ENCODE measurements at places on chromosomes 3 and 15.

DNA sequence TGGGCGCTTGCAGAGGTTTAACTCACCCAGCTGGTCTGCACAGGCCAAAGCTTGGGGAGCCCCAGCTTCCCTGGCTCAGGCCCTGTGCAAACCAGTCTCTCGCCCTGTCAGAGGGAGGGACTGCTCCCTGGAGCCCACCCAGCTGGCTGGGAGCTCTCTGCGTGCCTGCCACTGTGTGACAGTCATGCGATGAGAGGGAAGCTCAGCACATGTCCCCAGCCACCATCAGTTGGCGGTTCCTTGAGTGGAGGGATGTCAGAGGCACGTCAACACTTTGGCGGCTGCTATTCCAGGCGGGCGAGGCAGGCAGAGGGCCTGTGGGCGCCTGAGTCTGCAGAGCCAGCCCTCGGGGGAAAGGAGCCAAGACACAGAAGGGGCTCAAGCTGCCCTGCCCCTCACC lies 324.6 kb downstream of the UACA start:
- DNase-seq = no peak

DNA sequence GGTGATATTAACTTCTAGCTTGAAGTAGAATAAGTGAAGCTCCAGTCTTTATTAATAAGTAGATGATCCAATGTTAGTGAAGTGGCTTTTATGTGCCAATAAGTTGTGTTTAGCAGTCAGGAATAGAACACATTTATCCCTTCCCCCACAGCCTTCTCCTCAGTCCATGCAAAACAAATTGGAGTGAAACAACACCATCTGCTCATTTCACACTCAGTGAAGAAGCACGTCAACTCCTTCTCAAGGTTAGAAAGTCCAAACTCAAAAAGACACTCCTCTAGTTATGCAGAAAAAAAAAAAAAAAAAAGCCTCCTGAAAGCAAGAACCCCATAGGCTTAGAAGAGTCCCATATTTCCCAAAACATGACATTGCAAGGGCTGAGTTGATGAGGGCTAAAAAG lies 18.0 kb upstream of the NEO1 start:
- DNase-seq = no peak

DNA sequence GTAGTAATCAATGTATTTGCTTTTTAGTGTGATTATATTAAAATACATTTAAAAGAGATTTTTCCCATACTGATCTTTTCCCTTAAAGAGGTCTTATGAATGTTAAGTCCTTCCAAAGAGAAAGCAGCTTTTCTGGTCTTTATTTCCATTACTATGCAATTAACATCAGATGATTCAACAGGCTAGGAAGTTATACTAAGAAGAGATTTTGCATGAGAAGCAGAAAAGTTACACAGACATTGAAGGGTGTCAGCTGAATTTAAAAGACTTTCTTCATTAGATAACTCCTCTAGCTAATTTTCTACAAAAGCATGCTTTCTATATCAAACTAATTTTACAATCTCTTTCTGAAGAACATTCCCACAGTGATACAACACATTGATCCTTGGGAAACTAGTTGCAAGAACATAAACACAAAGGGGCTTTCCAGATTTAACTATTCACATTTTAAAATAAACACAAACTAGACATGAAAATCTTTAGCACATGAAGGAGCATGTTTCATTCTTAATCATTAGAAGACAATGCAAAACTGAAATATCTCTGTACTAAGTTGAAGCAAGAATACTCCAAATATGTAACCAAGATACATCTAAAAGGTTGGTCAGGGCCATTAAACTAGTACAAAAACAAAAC lies 965.8 kb downstream of the ROBO1 start:
- no peak for DNase-seq

DNA sequence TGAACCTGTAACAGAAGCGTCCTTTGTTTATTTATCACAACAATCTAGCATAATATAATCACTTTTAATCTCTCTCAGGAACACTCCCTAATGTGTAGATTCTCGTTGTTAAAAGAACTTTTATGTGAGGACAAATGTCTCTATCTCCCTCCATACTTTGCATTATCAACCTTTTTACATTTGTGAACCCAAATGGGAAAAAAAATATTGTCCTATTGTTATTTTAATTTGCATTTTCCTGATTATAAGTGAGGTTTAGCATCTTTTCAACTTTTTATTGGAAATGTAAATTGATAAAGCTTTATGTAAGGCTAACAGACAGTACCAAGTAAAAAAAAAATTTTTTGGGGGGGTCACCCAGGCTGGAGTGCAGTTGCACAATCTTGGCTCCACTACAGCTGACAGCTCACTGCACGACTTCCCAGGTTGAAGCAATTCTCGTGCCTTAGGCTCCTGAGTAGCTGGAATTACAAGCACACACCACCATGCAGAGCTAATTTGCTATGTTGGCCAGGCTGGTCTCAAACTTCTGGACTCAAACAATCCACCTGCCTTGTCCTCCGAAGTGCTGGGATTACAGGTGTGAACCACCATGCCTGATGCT lies 33.0 kb upstream of the DENND4A start:
- no peak for DNase-seq

- DNase-seq = no peak
These were observed 172.5 kb downstream of the MTHFS start for GRCh38 chr15:79724312-79724711.
